ENCODE measurements at places on chromosomes 13 and 19.

- peak; percentile 64 for DNase-seq
Observed at GRCh38 chr19:18291019-18291524, 9.7 kb upstream of the JUND start.

DNA sequence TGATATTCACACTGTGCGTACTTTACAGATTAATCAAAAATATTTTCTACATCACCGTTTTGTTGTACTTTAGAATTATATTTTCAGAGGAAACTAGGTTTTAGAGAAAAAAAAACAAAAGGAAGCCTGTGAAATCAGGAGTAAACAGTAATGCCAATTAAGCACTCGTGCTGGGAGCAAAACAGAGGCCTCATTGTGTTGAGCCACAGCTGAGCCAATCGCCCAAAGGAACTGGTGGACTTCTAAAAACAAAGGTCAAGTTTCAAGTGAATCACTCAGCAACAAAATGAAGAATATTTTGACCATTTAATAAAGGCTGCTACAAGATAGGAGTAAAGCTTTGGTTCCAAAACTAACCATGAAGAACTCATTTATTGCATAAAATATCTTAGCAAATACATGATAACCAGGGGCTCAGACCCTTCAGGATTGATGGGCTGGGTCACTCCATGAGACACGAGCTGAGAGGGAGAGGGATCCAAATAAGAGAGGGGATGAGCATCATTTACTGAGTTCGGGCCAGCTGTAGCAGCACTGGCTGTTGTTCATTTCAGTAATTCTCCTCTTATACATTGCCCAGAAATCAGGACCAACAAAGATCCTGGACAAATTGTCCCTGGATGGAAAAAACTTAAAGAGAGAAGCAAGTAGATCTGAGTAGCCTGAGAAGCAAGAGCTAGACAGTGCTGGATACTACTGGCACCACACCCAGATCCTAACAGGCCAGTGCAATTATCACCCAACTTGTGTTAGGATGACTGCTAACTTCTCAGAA is 8.3 kb upstream of the NALCN start:
- no peak for DNase-seq

- no peak for DNase-seq
Observed at GRCh38 chr19:38826856-38827551, 4.6 kb downstream of the ECH1 start.

DNA sequence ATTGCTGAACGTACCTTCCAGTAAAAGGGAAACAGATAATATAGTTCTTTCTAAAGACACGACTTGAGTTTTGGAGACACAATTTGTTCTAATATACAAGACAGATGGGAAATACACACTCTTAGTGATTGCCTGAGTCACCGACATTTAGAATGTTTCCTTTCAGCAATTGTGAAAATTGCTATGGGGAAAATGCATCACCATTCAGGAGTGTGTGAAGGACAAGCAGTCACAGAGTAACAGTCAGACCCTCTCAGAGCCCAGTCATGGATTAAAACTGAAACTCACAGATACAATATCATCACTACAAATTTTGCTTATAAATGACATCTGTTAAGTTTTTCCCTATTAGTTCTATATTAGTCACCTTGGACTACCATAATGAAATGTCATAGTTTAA is 286.1 kb downstream of the SPRY2 start:
- DNase-seq = no peak

DNA sequence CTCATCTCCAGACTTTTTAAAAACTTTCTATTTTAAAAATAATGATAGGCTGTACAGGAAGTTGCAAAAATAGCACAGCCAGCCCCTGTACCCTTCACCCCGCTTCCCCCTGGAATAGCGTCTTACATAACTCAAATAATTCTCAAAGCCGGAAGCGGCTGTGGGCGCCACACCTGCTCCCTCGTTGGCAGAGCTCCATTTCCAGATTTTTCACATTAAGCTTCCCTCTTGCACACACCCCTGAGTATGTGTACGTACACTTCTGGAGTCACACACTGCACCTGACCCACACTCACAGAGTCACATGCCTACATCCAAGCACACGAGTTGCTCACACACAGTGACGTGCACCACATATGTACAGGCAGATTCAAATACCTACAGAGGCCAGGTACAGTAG is 24.9 kb upstream of the DPP9 start:
- DNase-seq = peak; percentile 36

DNA sequence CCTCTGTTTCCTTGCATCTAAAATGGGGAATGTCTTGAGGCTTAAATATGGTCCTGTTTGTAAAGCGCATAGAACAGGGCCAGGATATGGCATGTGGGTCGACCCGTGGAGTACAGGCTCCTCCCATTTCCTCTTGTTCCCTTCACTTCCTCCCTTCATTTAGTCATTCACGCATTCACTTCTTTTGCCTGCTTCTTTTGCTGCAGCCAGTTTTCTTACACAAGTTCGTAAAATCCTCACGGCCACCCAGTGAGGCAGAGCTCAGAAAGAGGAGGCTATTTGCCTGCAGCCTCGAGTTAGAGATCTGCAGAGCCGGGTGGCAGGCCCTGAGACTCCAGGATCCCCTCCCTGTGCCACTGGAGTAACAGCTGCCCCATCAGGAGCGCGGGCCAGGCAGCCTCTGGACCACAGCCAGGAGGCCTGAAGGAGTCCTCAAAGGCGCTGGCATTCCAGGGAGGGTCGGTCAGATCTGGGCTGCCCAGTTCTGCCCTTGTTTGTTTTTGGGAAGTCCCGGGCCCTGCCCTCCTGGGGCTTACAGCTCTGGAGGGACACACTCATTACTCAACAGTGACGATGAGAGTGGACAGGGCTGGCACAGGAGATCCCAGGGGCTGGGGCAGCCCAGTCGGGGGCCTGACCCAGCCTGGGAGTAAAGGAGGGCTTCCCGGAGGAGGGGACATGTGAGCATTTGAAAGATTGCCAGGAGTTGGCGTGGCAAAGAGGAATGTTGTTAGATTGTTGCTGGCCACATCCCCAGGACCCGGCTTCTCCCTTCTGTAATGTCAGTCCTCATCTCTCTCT is 4.6 kb downstream of the PPP5C start:
- peak; percentile 60 for DNase-seq

- no peak for DNase-seq
Observed at GRCh38 chr19:18671303-18672043, 12.0 kb upstream of the CRTC1 start.

DNA sequence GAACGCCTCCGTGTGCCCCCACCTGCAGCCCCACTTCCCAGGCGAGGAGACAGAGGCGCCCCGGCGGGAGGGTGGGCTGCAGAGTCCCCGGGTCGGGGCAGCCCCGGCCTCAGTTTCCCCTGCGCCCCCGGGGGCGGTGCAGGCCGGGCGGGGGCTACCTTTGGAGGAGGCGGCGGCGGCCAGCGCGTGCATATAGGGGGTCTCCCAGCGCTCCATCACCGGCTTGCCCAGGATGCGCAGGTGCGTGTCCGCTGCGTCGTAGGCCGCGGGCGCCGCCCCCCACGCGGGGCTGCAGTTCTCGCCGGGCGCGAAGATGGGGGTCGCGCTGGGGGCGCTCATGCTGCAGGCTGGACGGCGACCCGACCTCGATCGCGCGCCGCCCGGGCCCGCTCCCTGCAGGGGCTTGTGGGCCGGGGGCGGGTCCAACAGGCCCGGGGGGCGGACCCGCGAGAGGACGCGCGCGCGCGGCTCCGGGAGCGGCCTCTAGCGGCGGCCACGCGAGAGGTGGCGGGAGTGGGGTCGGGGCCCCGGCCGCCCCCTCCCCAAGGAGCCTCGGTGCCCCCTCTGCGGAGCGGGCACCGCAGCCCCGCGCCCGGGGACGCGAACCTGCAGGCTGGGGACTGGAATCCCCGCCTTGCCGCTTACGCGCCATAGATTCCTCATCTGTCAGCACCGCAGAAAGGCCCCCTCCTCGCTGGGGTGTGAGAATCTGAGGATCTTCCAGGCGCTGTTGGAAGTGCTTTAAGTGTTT is at the start of gene GAMT:
GAMT (minus strand) TSS at position 405 of the 751 bp plus-strand sequence; CDS start at position 339, 66 bp downstream.
- DNase-seq = peak; percentile 23

GRCh38 chr13:20981370-20982095 is 79.0 kb upstream of the XPO4 start:
- no peak for DNase-seq

DNA sequence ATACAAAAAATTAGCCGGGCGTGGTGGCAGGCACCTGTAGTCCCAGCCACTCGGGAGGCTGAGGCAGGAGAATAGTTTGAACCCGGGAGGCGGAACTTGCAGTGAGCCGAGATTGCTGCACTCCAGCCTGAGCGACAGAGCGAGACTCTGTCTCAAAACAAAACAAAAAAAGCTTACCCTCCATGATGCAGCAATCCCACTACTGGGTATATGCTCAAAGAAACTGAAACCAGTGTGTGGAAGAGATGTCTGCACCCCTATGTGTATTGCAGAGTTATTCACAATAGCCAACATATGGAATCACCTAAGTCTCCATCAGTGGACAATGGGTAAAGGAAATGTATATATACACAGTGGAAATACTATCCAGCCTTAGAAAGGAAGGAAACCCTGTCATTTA is 19.6 kb upstream of the TTYH1 start:
- no peak for DNase-seq

DNA sequence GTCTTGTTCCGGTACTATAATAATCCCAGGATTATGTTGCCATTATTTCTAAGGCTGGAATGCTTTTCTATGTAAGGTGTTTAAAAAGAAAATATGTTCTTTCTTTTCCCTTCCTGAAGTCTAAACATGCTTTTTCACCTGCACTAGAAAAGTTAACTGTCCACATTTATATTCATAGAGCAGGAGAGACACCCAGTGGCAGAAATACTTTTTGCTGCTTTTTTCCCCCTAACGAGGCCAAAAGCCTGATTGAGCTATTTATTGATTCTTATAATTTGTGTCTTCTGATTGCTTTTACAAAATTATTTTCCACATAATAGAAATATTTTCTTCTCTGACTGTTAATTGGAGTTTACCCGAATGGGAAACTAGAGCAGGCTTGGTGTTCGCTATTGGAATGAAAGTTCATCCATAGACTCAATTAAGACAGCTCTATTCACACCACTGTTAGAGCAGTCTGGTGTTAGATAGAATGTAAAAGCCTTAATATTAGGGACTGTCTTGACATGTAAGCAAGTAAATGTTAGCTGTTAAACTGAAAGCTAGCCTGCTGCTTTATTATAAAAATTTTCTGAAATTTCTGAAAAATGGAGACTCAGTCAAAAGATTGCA is 15.8 kb downstream of the GPR180 start:
- peak; percentile 0 for DNase-seq

DNA sequence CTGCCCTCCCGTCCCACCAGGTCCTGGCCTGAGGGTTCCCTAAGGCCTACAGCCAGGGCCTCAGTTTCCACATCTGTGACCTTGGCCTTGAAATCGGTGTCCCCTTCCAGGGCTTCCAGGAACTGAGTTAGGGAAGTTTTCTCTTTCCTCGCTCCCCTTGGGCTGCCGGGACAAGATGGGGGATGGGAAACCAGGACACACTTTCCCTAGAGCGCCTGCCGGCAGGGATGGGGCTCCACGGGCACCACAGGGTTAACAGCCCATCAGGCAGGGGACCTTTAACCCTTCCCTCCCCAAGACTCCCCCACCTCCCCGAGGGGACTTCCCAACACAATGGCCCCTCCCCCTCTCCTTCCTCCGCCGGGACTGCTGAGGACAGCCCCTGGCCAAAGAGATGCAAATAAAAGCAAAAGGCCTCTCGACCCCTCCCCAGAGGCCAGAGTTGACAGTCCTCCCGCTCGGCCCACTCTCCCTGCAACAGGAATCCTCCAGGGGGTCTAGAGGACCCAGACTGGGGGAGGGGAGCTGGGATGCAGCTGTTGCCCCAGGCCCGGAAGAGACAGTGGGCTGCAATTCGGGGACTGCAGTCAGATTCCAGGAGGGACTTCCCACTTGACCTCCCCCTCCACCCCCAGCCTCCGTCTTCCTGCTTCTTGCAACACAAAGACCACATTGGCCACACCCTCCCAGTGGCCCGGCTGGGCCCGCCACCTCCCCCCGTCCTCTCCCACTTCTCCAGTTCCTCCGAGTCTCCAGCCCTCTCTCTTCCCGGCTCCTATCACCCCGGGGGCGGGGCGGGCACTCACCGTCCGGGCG is 3.4 kb downstream of the BBC3 start:
- peak; percentile 92 for DNase-seq

- DNase-seq = peak; percentile 86
Observed at GRCh38 chr19:11035441-11036377, 53.6 kb upstream of the LDLR start.

GRCh38 chr19:57802269-57802668 is 12.4 kb downstream of the ZNF552 start:
- peak; percentile 22 for DNase-seq

- no peak for DNase-seq
Observed at GRCh38 chr13:113117911-113118260, 4.7 kb upstream of the F10 start.

Data from MV-4-11 (cell line).